Activated CD8-positive, alpha-beta T cell treated with anti-CD3 and anti-CD28 coated beads for 36 hours (primary cell): ENCODE measurements at places on chromosomes 7 and 10.
A peak's percentile ranks its signal among the peaks of the same experiment; 100 is the strongest.

DNA sequence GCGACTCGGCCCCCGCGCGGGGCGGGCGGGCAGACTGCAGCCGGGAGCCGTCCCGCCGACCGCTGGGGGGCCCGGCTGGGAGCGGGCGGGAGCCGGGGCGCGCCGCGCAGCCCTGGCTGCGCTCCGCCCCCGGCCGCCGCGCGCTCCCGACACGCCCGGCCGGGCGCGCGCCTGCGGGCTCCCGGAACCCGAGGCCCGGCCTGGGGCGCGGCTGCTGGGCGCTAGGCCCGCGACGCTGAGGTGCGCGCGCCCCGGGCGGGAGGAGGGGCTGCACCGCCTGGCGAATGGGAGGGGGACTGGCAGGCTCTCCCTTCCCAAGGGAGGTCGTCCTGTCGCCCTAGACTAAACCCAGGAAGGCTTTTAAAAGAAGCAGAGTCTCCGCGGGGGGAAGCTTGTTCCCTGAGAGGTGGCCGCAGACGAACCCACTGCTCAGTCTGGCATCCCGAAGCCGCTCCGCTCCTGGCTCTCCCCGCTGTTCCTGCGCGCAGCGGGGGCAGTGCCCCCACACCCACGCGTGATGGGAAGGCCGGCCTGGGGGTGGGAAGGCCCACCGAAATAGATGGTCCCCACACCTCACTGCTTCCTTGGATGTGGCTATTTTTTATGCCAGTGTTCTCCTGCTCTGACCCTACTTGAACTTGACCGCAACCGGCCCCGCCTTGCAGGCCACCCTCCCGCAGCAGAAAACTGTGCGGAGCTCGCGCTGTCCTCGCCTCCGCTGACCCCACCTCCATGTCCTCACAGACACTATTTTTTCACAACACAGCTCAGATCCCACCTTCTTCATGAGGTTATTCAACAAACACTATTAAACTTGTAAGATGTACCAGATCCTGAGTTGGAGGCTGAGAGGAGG lies at the start of gene VOPP1:
Gene VOPP1, minus strand, starts transcription at position 125 of the 856 bp plus-strand sequence. CDS start 178 bp downstream, outside the sequence.
- DNase-seq, result peak; percentile 54

GRCh38 chr10:122637376-122637775 lies 62.3 kb downstream of the C10orf120 start:
- no peak for DNase-seq

GRCh38 chr10:71635867-71636266 lies 83.7 kb downstream of the C10orf105 start:
- no peak for DNase-seq

GRCh38 chr7:55570939-55571338 lies 1.4 kb downstream of the VOPP1 start:
- no peak for DNase-seq

GRCh38 chr10:53645951-53646350 lies 873.4 kb upstream of the MBL2 start:
- no peak for DNase-seq

- no peak for DNase-seq
Observed at GRCh38 chr7:18552316-18552916, 56.9 kb downstream of the HDAC9 start.
